ENCODE measurements at places on chromosomes 16 and 17.

- no peak for DNase-seq
These were observed 26.6 kb downstream of the GNGT2 start for GRCh38 chr17:49183801-49184200.

GRCh38 chr17:73707358-73707757 lies 63.1 kb upstream of the SDK2 start:
- no peak for DNase-seq

DNA sequence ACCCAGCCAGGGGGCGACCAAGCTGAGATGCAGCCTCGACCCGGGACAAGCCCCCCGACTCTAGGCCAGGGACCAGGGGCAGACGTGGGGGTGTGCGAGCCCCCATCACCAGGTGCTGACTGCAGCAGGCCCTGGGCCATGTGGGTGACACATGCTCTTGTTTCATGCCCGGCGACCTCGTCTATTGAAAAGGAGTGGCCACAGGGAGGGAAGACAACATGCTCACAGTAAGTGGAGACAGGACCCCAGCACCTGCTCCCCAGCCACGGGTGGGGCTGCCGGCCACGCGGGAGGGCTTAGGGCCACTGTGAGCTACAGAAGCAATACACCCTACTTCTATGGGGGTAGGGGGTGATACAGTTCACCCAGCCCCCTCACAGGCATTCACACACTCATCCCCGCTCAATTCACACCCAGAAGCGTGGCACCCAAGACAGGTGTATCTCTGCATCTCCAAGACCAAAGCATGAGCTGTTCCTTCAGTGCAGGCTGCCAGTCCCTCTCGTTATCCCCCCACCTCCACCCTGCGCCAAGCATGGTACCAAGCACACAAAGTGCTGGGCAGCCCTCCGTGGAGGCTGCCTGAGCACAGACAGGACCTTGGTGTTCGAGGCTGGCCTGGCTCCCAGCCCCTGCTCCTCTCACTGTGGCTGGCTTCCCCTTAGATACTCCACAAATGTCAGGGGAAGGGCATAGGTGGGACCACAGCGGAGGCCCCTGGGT lies 13.6 kb downstream of the VASN start:
- no peak for DNase-seq

GRCh38 chr16:86831366-86831765 lies 253.0 kb downstream of the FOXL1 start:
- no peak for DNase-seq

DNA sequence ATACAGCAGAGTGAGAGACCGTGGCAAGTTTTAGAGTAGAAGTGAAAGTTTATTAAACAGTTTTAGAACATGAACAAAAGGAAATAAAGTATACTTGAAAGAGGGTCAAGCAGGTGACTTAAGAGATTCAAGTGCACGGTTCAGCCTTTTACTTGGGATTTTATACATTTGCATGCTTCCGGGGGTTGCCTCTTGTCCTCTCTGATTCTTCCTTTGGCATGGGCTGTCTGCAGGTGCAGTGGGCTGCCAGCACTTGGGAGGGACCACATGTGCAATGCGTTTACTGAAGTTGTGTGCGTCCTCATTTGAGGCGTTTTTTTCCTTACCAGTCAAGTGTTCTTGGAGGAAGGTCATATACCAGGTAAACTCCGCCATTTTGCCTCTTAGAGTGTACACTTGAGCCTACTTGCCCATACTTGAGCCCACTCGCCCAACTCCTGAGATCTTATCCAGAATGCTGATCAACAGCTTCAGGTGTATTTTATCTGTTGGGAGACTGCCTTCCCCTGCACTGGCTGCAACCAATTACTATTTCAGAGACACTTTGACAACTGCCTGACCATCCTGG lies 195.2 kb downstream of the IRX5 start:
- DNase-seq: no peak

All from NCI-H1048 (cell line).